ENCODE measurements at places on chromosomes 2 and 18.

DNA sequence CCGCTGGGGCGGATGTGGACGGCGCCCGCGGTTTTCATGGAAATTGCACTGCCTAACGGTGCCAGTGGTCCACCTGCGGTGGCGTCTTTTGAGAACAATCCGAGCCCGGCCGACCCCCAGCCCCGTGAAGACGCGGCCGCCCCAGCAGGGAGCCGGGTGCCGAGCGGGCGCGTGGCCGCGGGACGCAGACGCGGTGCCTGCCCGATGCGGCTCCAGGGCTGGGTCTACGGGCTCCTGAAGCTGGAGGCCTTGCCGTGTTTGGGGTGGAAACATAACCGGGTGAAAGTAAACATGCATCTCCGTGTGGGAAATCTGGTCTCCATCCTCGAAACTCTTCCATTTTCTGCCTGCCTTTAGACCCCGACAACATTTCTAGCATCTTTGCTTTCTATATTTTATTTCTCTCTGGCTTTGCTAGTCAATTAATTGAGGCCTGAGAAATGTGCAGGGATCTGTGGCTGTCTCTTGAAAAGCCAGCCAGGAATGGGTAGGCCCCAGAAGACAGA, 572 bp downstream of the INPP4A start:
- peak; percentile 11 for DNase-seq

- DNase-seq: no peak
These were observed 25.0 kb upstream of the ARL5A start for GRCh38 chr2:151853070-151853758.

GRCh38 chr2:165443511-165443910, 26.0 kb upstream of the CSRNP3 start:
- DNase-seq: no peak

- no peak for DNase-seq
These were observed 120.7 kb downstream of the PLA2R1 start for GRCh38 chr2:159941729-159942128.

DNA sequence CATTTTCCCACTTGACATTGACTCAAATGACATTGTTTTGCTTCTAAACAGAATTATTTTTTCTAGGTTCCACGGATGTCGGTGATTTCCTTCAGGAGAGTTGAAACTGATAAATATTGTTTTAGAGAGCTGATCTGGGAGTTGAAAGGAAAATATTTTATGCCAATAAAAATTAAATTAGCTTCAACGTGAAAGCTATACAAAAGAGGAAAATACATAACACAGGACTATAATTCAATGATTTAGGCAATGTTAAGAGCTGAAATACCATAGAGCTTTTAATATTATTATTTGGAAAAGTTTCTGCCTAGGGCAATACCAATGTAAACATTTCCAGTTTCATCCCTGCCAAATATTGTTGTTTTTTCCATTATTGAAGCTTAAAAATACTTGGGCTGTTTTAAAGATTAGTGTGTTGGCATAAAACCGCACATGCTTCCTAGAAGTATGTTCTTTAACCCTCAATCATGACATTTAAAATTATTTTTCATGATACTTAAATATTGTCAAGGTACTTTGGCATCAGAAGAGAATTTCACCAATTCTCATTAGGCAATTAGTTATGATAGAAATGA, 18.6 kb upstream of the PDE1A start:
- no peak for DNase-seq

DNA sequence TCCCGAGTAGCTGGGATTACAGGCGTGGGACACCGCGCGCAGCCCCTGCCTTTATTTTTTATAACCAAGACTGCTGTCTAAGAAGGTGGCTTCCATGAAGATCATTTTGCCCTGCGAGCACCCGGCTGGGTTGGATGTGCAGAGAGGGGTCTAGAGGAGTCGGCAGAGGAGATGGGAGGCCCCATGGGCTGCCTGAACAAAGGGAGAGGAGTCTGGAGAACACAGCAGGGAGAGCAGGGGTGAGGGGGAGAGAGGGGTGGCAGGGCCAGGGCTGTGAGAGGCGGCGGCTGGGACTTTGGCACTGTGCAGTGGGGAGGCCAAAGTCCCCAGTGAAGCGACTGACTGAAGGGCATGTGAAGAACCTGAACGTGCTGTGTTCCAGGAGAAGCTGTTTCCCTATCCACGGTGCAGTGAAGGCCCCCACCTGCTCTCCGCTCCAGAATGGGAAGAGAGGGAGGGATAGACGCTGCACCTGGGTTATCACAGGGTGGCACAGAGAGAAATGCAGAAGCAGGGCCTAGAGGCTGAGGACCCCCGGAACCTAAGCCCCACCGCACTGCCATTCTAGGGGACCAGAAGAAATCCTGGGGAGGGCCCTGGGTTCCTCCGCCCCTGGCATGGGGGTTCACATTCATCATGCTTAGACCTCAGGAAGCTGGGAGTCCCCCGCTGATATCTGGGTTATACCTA, 24.8 kb upstream of the FOSL2 start:
- no peak for DNase-seq

- no peak for DNase-seq
These were observed 233.7 kb upstream of the CXCR4 start for GRCh38 chr2:136351684-136352083.

DNA sequence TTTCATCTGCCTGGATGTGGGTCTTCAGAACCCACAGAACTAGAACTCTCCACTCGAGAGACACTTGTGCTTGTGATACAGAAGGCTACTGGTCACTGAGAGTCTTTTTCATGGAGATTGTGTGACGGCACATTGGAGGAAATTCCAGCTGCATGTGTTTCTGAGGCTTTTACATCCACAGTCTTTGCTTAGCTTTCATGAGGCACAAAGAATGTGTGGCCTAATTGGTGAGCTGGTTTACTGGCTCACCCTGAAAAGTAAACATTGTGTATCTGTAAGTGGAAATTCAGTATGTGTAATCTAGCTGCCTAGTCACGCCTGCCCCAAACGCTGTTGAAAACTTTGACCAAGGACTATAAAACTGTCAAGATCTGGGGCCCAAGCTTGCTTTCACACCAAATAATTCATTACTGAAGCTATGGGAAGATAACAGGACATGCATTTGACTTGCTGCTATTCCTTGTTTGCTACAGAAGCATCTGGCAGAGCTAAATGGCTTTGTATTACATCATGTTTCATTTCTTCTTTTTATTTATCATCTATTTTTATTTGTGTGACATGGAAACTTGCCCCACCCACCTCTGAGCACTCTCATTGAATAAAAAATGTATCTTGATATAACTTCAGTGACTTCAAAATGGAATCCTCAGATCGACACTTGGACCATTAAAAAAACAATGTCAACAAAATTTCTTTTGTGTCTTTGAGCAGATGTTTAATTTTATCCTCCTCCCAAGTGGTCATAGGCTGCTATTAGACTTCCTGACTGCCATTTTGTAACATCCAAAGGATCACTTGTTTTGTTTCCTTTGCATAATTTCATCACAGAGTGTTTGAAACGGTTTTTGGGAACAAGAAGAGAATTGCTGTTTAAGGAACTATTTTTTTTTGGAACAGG, 80.2 kb downstream of the EFEMP1 start:
- peak; percentile 26 for DNase-seq

DNA sequence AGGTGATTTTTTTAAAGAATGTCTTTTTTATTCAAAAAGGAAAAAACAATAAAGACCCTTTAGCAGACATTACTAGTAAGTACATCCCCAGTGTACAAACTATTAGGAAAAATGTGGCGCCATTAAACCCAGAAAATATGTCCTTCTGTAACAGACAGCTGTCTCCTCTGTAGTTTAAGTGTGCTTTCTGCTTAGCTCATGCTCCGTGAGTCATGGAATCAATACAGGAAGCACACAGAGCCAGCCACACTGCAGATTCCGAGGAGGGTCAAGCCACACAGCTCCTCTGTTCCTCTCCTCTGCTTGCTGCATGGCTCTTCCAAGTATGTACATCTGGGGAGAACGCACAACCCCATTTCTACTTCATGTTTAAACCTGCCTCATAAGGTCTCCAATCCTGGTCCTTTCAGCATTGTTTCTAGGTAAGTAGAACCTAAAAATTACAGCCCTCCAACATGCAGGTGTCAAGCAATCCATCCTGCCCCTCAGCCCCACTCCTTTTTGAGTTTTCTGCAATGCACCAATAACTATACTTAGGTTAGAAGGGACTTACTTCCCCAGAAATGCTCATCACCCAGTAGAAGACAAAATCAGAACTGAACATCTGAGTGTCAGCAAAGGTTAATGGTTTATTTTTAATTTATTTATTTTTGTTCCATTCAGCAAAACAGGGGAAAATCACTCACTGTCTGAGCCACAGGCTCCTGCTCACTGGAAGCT, 37.5 kb downstream of the ACVR1 start:
- peak; percentile 13 for DNase-seq

- DNase-seq: no peak
These were observed 240.7 kb upstream of the RAB6C start for GRCh38 chr2:129738799-129739198.

DNA sequence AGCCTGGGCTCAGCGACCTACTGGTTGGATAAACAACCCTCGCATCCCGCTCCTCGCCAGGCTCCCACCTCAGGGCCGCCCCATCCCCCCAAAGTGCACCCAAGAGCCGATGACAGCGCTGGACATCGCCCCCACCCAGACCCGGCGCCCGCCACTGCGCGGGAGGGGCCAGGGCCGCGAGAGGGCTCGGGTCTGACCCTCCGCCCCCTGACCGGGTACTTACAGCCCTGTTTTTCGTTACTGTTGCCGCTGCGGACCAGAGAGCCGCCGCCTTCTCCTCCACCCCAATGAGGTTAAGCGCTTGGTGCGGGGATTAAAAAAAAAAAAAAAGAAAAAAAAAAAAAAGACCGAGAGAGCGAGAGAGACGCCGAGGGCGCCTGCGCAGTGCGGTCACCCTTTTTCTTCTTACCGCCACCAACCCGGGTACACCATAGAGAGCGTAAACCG, at the start of gene CLASP1:
TSS of gene CLASP1 (minus strand) at position 314 of the 447 bp plus-strand sequence. CDS start 43,567 bp downstream, outside the sequence.
- DNase-seq: no peak

DNA sequence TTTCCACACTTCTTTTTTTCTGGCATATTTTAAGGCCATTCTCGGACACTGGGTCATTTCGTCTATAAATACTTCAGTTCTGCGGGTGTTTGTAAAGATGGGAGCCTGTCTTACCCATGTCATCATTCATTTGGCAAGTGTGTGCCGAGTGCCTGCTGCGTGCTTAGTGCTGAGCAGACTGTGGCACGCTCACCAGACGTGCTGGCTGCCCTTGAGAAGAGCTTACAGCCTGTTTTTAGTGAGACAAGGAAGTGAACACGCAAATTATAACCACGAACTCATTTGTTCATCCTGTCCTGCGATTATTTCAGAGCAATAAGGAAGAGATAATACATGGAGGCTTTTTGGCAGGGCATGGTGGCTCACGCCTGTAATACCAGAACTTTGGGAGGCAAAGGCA, 10.4 kb upstream of the STON1 start:
- no peak for DNase-seq

DNA sequence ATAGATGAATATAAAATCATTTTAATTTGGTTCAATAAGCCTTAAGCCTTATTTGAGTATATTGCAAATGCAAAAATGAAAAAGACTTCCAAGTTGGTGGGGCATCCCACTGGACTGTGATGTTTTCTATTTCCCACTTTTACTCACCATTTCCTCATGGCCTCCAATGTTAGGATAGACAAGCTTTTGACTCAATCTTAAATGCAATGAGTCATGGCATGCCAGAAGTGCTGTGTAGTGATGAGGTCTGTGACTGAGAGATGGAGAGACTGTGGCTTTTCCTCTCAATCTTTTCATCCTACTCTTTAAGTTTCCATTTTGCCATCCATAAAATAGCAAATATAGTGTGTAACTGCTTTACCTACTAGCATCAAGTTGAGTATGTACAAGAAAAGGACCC, 1401.2 kb upstream of the CELF4 start:
- DNase-seq: no peak

- DNase-seq: no peak
These were observed 13.1 kb downstream of the CASP10 start for GRCh38 chr2:201196003-201196402.

DNA sequence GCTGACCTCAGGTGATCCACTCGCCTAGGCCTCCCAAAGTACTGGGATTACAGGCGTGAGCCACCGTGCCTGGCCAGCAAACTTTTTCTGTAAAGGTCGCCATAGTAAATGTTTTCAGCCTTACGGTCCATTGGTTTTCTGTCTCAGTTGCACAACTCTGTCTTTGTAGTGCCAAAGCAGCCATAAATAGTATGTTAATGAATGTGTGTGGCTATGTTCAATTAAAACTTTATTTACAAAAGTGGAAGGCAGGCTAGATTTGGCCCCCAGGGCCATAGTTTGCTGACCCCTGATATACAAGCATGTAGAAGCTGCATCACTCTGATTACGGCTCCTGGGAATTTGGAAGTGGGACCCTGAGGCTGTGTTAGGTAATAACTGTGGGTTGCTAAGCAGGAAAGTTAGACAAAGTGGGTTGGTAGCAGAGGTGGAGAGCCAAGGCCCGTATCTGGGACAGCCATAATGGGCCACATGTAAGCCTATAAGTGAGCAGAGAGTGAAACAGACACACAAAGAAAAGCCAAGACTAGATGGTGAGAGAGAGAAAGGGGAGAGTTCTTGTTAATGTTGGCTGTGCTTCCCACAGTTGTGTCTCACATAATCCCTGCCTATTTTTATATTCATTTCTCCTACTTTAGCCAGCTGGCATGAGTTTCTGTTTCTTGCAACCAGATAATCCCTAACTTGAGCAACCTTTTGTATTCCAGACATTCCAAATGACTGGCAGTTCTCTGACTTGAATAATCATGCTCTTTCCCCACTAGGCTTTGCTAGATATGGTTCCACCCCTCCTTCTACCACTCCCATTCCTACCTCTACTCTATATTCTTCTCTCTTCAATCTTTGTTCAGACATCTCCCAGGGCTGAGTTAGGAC, 223.3 kb upstream of the STON1 start:
- DNase-seq: no peak

DNA sequence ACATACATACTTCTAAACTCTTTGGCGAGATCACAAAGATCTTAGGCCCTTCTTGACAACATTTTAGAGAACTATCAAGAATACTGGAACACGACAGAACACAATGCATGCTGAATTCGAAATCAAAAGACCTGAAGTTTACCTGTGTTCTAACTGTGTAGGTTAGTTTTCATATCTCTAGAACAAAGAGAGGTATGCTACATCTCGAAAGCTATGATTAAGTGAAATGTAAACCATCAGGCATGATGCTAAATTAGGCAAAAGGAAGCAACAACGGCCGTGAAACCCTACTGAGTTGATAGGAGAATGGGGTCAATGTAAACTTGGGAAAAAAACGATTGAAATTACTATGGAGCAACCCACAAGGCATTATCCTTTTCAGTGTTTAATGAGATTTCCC, 43.7 kb downstream of the IKZF2 start:
- DNase-seq: no peak

DNA sequence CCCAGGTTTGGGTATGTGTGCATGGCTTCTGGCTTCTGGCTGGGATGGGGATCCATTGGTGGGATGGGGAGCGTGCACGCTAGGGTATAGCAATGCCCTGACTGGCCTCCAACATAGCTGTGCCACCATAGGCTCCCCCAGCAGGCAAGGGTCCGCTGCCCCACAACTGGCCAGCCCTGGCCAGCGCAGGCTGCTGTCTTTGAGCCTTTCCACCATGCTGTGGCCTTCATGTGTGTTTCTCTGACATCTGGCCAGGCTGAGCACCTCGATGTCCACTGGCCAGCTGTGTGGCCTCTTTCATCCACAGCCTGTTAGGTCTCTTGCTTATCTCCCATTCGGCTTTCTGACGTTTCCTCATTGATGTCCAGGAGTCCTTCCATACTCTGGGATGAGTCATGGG, 231.3 kb downstream of the NDUFA10 start:
- no peak for DNase-seq

Data from T1000 (cell line).